ENCODE measurements at places on chromosomes 7 and 10.

GRCh38 chr10:26516540-26517101, 78.5 kb downstream of the APBB1IP start:
- DNase-seq, result no peak

DNA sequence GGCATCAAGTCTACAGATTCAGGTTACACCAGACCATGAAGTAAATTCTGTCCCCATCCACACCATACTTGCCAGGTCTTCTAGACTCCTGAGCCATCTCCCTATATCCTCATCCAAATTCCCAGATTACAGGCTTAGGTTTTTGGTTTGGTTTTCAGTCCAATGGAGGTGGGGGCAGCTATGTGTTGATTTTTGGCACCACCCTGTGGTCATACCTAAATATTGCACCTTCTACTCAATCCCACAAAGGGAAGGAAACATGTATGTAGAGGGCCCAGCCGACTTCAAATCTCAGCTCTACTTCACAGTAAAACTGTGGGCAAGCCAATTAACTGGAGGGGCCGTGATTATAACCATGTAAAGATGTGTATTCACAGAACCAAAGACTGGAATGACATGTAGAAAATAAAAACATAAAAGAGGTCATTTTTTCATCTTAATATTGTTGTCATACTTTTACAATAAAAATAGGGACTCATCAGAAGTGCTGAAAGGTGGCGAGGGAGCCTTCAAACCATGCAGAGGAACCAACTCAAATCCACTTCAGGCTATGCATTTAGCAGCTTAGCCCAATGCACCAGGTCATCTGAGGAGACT, 19.8 kb downstream of the ERCC6 start:
- DNase-seq, result peak; percentile 14

DNA sequence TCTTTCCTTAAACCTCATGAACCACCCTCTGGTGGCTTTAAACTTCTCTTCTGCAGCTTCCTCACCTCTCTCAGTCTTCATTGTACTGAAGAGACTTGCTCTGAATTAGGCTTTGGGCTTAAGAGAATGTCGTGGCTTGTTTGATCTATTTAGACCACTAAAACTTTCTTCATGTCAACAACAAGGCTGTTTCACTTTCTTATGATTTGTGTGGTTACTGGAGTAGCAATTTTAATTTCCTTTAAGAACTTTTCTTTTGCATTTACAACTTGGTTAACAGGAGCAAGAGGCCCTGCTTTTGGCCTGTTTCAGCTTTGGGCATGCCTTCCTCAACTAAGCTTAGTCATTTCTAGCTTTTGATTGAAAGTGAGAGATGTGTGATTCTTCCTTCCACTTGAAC, 38.1 kb upstream of the CDHR3 start:
- DNase-seq, result no peak

- no peak for DNase-seq
These were observed 8.5 kb downstream of the PRLHR start for GRCh38 chr10:118586911-118587310.

GRCh38 chr7:30301751-30302150, 17.4 kb downstream of the ZNRF2 start:
- DNase-seq, result no peak

GRCh38 chr7:47783456-47784223, 164.6 kb downstream of the PKD1L1 start:
- DNase-seq, result no peak
